Stimulated activated CD8-positive, alpha-beta memory T cell treated with anti-CD3 and anti-CD28 coated beads, Interleukin-15, amount 100 ng/mL, for 24 hours (primary cell): ENCODE measurements at places on chromosomes 6 and 20.

- DNase-seq, result no peak
Observed at GRCh38 chr6:44054721-44055559, 72.3 kb downstream of the MRPL14 start.

- no peak for DNase-seq
Observed at GRCh38 chr6:149064001-149064659, 253.4 kb upstream of the TAB2 start.

DNA sequence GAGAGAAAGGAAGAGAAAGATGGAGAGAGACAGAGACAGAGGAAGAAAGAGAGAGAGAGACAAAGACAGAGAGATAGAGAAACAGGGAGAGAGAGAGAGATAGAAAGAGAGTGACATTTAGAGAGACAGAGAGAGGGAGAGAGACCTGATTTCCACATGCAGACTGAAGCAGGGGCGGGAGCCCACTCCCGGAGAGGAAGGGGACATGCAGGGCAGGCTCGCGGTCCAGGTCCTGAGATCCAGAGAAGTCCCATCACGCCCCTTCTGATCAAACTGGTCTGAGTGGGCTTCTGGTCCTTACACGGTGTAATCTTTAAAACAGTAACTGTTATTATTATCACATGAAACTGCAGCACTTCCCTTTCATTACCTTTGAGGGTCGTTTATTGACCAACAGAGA is 62.2 kb downstream of the PHACTR3 start:
- no peak for DNase-seq

DNA sequence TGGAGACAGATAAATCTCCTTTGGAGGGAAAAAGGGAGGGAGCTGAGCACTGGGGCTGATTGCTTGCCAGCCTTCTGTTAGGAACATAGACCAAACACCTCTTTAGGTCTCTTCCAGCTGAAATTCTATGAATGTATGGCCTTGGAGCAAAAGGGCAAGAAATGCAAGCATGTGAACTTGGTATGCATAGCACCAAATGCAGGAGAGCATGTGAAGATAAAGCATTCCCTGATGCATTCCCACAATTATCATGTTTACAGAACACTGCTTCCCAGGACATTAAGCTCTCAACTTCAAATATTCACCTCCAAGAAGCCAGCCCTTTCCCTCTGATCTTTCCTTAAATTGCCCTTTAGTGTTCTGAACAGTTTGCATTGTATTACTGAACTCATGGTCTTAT is 15.6 kb downstream of the RIPOR2 start:
- DNase-seq, result no peak

DNA sequence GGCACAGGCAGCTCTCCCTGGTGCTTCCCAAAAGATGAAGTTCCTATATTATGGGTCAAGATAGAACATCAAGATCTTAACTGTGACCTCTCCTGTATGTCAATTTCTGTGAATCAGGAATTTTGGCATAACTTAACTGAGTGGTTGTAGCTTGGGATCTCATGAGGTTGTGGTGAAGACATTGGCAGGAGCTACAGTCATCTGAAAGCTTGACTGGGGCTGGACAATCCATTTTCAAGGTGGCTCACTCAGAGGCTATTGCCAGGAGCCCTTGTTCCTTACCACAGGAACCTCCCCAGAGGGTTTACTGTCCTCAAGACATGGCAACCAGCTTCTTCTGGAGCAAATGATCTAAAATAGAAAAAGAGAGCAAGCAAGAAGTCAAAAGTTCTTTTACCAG is 252.2 kb downstream of the ADGB start:
- DNase-seq, result no peak

GRCh38 chr20:31542201-31542842 is 28.1 kb downstream of the HM13 start:
- DNase-seq, result no peak

DNA sequence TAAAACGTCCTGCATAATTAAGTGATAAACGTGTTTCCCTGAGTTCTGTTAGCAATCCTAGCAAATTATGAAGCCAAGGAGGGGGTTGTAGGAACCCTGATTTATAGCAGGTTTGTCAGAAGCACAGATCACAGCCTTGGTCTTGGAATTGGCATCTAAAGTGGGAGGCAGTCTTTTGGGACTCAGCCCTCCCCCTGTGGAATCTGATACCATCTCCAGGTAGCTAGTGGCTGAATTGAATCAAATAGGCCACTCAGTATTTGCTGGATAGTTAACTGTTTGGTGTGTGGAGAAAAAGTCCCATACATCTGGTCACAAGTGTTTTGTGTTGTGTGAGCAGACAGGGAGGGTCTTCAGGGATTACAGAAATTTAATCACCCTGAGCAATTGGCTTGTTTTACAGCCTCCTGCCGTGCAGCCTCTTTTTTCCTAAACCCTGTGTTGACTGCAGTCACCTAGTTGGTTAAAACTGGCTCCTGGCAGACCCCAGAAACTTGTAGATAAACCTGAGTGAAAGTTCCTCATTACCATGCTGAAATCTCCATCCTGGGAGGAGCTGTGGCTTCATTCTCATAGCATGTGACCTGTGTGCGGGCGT is 19.0 kb upstream of the KIFC1 start:
- no peak for DNase-seq

DNA sequence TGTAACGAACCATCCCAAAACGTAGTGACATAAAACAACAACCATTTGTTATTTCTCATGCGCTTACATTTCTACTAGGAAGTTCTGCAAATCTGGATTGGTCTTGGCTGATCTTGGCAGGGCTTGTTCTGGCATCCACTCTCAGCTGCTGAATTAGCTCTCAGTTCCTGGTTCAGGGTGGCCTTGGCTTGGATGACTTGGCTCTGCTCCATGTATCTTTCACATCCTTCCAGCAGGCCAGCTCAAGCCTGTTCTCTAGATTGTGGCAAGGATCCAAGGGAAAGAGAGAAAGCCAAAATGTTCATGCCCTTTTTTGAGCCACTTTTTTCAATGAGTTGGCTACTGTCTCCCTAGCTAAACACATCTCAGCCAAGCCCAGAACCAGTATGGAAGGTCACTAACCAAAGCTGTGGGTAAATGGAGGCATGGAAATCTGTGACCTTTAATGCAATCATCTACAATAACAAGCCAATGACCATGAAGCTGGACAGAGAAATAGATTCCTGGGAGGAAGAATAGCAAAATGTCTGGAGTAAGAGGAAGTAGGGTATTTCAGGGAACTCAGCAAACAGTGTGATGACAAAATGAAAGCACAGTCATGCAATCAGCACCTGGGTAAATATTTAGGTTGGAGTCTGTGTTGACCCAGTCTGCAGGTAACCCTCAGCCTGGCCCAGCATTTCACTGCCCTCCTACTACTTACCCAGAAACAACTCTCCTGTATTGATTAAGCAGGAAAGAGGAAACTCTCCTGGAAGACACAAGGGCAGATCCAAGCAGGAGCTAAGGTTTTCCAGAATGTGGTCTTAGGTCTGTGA is 32.7 kb upstream of the SNAP25 start:
- DNase-seq, result no peak

- DNase-seq, result no peak
Observed at GRCh38 chr20:21104921-21105320, 1.2 kb downstream of the LINC00237 start.

DNA sequence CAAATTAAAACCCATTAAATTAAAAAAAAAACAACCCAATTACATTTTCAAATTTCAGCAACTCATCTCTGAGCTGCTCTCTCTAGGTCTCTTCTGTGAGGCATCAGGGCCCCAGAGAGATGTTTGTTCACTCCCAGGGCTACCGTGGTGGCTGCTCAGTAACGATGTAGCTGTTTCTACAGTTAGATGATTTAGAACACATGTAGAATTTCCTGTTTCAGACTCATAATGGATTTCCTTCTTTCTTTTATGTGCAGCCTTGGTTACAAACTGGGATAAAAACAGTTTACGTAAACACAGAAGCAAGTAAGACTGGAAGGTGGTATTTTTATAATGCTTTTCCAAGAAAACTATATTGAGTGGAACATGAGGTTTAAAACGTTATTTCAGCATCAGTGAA is 116.1 kb upstream of the CCN2 start:
- DNase-seq, result no peak

DNA sequence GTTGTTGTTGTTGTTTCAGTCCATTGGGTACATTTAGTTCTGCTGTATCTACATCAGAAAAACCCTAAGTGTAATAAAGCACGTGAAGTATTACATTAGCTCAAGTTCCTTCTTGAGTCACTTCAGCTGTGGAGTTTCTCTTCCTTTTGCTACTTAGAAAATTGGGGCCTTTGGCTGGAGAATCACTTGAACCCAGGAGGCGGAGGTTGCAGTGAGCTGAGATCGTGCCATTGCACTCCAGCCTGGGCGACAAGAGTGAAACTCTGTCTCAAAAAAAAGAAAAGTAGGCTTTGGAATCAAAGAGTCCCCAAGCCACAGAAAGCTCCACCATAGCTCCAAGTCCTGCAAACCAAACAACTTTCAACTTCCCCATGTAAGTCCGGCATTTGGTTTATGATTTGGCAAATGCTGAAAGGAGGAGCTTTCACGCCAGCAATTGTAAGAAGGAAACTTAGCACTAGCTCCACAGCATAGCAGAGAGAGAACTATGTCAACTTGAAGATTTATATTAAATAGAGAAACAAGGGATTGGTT is 56.5 kb upstream of the RNF144B start:
- DNase-seq, result no peak

GRCh38 chr20:919491-919916 is 3.4 kb upstream of the ANGPT4 start:
- DNase-seq, result no peak

- no peak for DNase-seq
Observed at GRCh38 chr6:85865420-85866369, 223.0 kb upstream of the SYNCRIP start.

GRCh38 chr6:24763578-24763977 is 11.2 kb upstream of the GMNN start:
- no peak for DNase-seq

DNA sequence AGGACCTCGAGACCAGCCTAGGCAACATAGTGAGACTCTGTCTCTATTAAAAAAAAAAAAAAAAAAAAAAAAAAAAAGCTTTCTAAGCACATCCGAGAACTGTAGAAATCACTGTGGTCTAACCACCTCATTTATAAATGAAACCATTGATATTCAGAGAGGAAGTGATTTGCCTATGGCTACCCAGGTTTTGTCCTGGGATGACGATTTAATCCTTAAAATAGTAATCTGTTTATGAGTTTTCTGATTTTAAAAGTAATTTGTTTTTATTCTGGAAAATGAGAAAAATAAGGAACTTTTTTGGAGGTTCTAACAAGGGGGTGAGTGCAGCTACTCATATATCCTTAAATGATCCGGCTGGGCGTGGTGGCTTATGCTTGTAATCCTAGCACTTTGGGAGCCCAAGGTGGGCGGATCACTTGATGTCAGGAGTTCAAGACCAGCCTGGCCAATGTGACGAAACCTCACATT is 6.5 kb upstream of the BTN3A2 start:
- DNase-seq, result no peak

DNA sequence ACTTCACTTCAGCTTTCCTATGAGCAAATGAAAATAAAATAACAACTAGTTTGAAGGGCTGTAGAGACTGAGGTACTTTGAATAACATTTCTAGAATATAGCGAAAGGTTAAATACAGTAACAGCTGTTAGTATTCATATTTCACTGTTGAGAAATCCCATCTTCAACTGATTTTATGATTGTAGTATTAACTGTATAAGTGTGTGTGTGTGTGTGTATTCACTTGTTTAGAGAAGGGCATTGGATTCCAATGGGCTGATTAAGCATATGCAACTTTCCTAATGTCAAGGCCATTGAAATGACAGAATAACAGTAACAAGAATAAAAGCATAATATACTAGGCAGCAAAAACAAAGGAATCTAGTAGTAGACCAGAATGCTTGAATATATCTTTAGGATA is 957.5 kb upstream of the EPHA7 start:
- no peak for DNase-seq

- DNase-seq, result no peak
Observed at GRCh38 chr6:2132416-2132815, 113.0 kb downstream of the GMDS start.

DNA sequence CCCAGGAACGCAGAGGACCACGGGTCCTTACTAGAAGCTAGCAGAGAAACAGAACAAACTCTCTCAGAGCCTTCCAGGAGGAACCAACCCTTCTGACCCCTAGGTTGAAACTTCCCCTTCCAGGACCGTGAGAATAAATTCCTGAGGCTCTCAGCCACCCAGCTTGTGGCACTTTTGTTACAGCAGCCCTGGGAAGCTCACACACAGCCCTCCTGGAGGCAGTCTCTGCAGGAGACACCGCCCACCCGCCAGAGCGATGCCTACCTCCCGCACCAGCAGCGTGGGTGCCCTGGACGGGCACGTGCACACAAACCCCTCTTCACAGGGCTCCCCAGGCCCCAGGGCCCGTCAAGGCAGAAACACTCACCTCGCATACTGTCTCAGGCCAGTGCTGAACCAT is 4.2 kb downstream of the RNASET2 start:
- DNase-seq, result no peak

- DNase-seq, result no peak
Observed at GRCh38 chr20:19995220-19995863, 21.8 kb upstream of the NAA20 start.

GRCh38 chr6:77774457-77774856 is 121.6 kb downstream of the MEI4 start:
- DNase-seq, result no peak

DNA sequence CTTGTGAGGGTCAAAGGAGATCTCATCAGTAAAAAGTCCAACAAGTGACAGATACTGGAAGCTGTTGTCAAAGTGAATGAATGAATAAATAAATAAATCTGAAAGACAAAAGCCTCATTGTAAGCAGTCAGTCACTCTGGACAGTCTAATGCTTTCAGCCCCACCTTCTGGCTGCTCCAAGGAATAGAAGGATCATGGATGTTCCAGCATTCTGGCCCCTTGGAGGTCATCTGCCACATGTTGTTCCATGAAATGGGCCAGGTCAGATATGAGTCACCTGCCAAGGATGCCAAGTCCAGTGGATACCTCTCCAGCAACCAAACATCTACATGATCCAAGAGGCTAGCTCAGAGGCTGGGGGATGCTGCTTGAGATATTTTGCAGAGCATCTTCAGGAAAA is 185.6 kb downstream of the BMP7 start:
- DNase-seq, result no peak

- no peak for DNase-seq
Observed at GRCh38 chr6:38567436-38567835, 72.3 kb downstream of the BTBD9 start.

DNA sequence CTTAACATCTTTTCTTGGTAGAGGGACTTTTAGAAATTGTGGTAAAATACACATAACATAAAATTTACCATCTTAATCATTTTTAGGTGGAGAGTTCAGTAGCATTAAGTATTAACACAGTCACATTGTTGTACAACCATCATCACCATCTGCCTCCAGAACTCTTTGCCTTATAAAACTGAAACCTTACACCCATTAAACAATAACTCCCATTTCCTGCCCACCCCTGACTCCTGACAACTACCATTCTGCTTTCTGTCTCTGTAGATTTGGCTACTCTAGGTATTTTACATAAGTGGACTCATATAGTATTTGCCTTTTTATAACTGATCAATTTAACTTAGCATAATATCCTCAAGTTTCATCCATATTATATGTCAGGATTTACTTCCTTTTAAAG is 88.7 kb downstream of the ZHX3 start:
- no peak for DNase-seq

DNA sequence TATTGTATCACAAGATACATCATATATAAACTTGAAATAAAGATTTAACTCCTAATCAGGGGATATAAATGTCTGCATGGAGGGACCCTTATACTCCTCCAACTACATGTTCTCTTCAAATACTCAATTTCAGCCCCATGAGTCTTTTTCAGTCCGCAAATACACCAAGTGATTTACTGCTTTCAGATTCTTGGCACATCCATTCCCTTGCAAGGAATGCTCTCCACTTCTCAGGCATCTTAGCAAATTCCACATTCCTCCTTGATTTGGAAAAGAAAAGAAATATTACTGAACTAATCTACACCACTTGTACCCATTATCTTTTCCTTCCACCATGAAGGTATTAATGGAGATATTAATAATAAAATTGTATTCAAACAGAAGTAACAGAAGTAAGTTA is 999.4 kb upstream of the GJE1 start:
- DNase-seq, result no peak
